ENCODE measurements at places on chromosomes 5 and 9.

- DNase-seq: no peak
These were observed 205.6 kb upstream of the GDNF start for GRCh38 chr5:38045446-38045845.

DNA sequence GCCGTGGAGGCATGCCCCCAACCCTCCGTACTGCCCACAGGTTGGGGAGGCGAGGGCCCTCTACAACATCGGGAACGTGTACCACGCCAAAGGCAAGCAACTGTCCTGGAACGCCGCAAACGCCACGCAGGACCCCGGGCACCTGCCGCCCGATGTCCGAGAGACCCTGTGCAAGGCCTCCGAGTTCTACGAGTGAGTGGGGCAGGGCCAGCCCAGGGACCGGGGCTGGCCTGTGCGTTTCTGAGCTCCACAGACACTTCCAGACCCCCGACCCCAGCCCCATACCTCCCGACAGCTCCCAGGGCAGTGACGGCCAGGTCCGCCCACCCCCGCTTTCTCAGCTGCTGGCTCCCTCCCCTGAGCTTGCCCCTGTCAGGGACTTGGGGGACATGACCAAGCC is 9.5 kb downstream of the GPSM1 start:
- DNase-seq: no peak

DNA sequence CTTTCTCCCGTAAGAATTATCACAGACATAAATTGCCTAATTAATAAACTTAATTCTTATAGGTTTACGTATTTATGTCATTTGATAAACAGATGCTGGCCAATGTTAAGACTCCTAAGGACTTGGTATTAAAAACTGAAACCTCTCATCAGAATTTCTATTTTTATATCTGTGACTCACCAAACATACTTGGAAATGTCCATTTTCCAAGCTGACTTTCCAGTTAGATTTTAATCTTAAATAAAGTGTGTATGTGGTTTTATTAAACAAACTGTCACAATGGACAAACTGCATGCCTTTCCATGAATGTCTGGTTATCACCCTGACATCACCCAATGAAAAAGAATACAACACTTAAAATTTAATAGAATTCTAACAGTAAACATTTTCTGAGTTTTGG is 12.6 kb upstream of the COL23A1 start:
- no peak for DNase-seq

DNA sequence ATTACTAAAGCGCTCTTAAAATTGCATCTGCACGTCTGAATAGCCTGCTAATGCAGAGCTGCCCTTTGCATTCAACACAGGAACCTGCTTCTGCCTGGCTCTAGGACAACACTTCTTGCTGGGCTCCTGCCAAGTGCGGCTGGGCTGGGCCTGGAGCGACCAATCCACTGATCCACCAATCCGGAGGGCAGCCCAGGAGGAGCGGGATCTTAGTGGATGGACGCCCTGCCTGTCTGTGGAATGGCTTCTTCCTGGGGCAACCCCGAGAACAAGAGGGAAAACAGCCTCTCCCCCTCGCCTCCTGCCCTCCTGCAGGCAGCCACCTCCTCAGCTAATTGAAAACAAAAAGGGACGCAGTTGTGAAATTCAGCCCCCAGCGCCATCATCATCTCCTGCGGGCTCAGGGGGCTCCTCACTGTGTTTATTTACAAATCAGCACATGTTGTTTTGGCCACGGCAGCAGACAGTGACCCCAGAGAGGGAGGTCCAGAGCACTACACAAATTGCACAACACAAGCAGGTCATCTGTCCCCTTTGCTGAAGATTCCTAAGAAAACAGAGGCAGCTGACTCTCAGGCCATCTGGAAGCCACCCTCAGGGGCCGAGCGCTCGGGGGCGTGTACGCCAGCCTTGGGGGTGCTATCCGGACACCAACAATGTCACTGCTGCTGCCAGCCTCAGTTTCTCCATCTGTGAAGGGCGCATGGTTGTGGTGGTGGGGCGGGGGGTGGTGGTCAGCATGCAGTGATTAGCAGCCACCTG is 57.3 kb downstream of the GADD45G start:
- peak; percentile 97 for DNase-seq

GRCh38 chr5:77806213-77806843 is 30.2 kb upstream of the TBCA start:
- DNase-seq: no peak

DNA sequence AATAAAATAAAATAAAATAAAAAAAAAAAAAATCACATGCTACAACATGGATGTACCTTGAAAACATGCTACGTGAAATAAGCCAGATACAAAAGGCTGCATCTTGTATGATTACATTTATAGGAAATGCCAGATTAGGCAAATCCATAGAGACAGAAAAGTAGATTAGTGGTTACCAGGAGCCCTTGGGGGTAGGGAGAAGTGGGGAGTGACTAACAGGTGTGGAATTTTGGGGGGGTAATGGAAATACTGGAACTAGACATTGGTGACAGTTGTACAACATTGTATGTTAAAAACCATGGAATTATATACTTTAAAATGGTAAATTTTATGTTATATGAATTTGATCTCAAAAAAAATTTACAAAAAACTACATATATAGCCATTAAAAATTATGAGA is 47.3 kb downstream of the SLC1A1 start:
- DNase-seq: no peak

- no peak for DNase-seq
These were observed 48.7 kb upstream of the PSD2 start for GRCh38 chr5:139746691-139747582.

DNA sequence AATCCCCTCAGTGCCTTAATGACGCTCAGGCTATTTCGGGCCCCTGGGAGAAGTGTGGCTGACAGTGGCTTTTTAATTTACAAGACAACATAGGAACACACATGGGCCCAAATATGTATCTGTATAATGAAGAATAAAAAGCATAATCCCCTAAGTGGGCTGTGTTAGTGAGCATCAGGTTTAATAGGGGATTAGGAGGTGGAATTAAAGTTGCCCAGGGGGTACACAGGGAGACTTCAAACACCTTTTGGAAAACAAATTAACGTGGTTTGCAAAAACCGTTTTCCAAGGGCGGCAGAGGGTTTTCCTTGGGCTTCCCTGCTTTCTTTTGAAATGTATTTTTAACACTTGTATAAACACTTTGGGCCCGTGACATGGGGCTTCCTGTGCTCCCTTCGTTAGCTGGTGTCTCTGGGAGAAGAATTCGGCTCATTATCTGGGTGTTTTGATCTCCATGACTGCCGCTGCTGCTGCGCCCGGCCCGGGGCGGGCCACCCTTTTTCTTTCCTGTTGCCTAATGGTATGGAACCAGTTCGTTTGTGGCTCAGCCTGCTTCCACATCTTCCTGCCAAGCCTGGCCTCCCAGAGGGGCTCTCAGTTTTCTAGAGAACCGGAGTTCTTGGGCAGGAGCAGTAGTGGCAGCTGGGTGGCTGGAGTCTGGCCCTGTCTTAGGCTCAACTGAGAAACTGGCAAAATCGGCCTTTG is 173.0 kb downstream of the MACROH2A1 start:
- DNase-seq: peak; percentile 17

GRCh38 chr5:170538696-170539586 is 35.1 kb downstream of the KCNIP1 start:
- DNase-seq: no peak

DNA sequence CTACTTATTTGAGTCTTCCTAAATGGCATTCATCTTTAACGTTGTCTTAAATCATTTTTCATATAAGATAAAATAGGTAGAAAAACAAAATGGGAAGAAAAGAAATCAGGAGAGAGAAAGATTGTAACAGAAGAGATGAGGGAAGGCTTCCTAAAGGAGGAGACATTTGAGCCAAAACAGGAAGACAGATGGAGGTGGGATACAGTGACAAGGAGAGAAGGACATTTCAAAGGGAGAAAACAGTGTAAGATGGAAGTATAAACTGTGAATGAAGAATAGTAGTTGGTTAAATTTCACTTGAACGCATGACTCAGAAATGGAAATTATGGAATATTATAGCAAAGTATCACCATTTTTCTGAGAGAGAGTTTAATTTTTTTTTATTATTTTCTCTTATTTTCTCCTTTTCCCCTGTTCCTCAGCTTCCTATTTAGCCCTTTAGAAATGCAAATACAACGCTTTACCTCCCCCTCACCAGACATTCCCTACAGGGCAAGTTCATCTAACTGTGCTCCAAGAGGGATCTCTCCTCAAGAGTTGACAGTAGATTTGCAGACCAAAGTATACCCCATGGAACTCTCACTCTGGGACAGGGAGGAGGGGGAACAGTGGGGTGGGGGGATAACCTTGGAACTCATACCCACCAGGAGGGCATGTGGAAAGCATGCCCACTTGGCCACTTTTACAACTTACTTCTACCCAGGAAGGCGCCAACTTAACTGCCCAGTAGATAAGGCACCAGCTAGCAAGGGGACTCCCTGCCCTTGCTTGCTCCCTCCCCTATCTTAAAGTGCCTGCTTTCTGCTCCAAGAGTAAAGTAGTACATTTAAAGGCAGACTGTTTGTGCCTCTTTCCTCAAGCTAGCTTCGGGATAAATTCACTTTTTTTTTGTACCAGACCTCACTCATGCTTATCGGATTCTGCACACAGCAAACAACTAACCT is 304.7 kb upstream of the POU5F2 start:
- DNase-seq: no peak

- DNase-seq: peak; percentile 62
These were observed 1.2 kb downstream of the HOMER1 start for GRCh38 chr5:79512471-79513307.

DNA sequence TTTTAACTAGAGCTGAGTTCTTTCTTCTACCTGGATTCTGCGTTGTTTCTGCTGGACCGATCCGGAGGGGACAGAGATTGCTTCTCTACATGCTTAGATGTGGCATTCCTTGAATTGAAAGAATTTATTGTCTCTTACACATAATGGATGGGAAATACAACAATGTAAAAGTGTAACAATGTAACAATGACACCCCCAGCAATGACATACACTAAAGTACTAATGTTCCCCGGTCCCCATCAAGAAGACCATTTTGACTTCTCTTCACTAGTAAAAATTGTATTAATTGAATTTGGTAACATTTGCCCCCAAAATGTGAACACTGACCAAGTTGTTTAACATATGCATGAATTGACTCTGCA is 760.2 kb downstream of the TAF11L14 start:
- DNase-seq: no peak

- DNase-seq: no peak
These were observed 169.6 kb upstream of the GNA14 start for GRCh38 chr9:77817590-77818311.

DNA sequence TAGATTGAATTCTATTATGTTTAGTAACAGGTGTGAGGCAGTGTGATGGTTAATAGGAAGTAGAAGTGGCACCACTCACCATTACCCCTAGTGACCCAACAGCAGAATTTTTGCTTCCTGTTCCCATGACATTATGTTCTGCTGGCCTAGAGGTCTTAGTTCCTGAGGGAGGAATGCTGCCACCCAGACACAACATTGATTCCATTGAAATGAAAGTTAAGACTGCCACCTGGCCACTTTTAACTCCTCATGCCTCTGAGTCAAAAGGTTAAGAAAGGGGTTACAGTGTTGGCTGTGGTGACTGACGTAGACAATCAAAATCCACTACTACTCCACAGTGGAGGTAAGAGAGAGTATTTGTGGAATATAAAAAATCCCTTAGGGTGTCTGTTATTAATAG is 218.9 kb upstream of the NMUR2 start:
- DNase-seq: no peak

DNA sequence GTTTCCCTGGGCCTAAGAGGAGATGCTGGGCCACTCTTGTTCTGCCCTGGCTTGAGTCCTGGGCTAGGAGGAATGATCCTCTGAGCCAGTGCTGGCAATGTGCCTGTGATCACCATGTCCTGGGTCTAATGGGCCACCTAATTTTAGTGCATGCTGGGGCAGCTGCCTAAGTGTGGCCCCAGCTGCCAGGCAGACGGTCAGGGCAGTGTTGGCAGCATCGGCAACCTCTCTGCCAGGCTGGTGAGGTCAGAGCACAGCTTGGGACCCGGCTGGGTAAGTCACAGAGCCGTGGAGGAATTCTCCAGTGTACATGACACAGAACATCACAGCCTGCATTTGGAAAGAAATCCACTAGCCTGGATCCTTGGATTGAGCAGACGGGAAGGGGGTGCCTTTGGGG is 21.4 kb upstream of the PITX1 start:
- DNase-seq: no peak

DNA sequence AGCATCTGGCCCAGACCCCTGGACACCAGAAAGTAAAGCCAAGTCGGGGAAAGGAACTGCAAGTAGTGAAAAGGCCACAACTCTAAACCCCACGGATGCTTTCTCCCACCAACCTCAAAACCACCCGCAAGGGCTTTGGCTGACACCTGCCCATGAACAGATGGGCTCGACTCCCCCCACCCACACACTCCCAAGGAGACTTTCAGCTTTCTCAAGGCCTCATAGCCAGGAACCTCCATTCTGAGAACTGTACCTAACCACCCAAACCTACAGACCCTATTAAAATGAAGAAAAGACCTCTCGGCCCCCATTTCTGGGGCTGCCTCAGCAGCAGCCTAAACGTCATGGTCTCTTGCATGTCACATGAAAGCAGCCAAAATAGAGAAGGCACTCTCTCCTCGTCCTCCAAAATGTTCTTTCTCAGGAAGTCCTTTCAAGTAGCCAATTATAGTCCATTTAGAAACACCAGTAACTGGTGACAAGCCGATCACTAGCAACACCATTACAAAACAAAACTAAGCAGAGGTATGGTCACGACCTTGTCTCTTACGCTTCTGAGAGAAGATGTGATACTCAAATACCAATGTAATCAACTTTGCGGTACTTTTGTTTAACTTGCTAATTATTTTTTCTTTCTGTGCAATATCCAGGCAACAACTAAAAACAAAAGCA is 2.9 kb downstream of the B4GALT1 start:
- no peak for DNase-seq

GRCh38 chr9:114099669-114100270 is 678 bp upstream of the KIF12 start:
- DNase-seq: no peak

GRCh38 chr5:176787676-176788075 is 22.7 kb upstream of the UNC5A start:
- DNase-seq: no peak

DNA sequence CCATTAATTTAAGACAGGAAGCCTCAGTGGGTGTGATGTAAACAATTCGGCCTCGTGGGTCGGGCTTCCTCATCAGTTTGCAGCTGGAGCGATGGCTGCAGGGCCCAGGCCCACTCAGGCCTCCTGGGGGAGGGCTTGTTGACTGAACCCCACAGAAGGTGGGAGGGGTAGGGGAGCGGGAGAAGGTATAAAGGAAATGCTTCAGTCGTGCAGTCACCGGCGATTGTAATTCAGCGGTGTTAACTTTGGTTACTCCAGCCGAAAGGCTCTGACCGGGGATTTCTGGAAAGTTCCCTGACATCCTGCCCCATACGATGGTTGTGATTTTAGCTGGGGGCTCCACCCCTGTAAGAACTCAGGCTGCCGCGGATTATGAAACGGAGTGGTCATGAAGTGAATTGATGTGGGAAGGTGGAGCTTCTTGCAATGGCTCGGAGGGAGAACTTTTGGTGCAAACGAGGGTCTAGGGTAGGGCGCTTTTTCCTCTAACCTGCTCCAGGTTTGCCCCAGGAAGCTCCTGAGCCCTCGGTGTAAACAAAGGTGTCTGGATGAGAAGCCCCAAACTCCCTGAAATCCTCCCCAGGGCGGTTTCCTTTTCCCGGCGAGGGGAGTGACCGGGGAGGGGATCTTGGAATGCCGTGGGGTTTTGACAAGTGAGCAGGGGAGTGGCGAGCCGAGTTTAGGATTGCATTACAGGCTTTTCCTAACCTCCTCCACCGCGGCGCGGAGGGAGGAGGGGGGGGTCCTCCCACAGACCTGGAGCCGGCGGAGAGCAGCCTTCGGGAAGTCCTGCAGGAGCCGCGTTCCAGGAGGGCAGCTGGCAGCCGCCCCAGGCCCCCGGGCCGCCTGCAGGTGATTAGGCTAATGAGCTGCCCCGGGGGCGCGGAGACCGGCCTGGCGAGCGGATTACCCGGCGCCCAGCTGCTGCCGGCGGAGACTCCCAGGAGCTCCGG is 215.5 kb downstream of the PDZD2 start:
- peak; percentile 79 for DNase-seq
